Cortex of kidney (tissue), 1 donor: ENCODE measurements at places on chromosomes 1 and 21.

- no peak for DNase-seq
Observed at GRCh38 chr1:222896630-222897526, 82.0 kb downstream of the DISP1 start.

DNA sequence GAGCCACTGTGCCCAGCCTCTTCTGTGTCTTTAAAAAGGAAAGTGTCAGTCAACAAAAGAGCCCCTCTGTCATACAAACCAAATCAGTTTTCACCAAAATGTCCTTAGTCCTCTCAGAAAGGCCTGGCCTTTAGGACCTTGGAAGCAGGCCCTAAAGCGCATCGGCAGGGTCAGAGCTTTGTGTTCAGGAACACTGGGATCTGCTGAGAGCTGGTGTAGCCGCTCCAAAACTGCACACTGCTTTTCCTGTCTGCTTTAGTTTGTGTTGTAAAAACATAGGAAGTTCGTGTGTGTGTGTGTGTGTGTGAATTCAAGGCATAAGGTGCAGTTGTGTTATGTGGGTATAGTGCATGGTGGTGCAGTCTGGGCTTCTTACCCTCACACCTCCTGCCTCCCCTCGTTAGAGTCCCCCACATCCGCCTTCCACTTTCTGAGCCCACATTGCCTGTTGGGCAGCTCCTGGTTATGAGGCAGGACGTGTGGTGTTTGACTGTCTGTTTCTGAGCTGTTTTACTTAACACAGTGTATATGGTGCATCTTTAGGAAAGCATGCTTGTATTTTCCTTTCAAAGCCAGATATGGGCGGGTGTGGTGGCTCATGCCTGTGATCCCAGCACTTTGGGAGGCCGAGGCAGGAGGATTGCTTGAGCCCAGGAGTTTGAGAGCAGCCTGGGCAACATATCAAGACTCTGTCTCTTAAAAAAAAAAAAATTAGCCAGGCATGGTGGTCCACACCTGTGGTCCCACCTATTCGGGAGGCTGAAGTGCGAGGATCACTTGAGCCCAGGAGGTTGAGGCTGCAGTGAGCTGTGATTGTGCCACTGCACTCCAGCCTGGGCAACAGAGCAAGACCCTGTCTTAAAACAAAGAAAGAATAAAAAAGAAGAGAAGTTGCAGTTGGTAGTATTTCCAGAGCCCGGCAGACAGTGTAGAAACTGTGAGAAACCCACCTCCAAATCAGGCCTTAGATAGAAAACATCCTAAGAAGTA, 12.4 kb downstream of the IBA57 start:
- DNase-seq: no peak

GRCh38 chr1:248817065-248817464, 8.7 kb downstream of the SH3BP5L start:
- no peak for DNase-seq

DNA sequence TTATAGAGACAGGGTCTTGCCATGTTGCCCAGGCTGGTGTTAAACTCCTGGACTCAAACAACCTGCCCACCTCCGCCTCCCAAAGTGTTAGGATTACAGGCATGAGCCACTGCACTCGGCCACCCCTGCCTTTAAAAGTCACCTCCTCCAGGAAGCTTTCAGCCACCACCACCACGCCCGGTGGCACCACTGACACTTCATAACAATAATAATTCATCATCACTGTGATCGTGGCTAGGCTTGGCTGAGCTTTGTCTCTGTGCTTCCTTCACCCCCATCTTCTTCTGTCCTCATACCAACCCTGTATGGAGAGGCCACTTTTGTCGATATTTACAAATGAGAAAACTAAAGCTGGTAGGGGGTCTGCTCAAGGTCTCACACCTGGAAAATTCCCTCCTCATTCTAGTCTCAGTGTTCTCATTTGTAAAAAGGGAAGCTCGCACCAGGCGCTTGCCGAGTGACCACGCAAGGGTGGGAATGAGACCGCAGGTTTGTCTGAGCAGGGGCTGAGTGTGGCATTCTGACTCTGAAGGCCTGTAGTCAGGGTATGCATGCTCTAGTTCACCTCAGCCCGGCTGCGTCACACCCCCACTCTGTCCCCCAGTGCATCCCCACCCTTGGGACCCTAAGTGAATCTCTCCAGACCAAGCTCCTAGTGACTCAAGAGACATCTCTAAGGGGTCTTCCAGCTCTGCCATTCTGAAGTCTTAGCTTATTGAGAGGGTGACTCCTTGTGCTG, 12.9 kb upstream of the EPHA2 start:
- DNase-seq: no peak

DNA sequence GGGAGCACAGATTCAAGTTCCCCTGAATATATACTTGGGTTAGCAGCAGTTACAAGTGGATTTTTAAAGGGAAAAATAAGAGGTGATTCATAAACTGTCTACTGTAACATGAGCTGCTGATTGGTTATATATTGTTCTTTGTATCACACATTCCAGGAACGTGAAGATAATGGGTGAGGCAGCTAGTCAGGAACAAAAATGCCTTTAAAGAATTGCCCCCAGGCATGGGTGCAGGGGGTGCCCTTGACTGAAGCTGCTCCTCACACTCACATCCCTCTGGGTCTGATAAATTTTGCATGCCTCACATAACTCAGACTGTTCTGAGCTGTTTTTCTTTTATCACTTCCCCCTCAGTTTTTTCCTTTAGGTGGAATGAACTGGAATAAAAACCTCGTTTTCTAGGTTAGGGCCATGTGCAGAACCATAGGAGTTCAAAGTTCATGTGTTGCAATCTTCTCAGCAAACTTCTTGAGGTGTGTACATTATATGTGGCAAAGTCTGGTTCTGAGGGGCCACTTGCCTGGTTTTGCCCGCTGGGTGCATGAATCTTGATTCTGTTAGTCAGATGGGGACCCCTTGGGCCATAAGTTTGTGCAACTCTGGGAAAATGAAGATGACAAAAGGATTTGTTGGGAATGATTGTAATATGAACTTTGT, 21.1 kb downstream of the TBX19 start:
- DNase-seq: no peak

DNA sequence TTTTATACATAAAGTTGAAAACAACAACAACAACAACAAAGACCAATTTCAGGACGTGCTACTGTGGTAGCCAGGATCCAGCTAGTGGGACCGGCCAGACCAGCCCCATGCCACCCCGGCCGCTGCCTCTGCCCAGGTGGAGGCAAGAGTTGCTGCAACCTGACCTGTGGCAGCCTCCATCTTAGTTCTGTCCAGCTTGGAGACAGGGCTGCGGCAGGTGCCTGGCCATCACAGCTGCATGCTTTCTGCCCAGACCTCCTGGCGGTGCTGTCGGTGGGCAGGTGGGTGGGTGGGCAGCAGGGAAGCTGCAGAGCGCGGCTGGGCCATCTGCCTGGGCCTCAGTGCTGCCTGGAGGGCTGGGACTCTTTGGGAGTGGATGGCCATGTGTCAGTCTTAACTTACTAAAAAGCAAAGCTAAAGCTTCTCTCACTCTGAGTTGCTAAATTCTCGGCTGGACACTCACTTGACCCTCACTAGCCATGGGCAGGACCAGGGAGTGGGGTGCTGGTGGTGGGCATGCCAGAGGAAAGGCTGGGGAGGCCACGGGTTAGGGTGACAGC, 38.6 kb downstream of the KIAA1614 start:
- no peak for DNase-seq

GRCh38 chr1:82391712-82392111, 591.0 kb downstream of the ADGRL2 start:
- no peak for DNase-seq

- DNase-seq: no peak
Observed at GRCh38 chr1:95095833-95096217, 21.3 kb upstream of the TLCD4 start.

DNA sequence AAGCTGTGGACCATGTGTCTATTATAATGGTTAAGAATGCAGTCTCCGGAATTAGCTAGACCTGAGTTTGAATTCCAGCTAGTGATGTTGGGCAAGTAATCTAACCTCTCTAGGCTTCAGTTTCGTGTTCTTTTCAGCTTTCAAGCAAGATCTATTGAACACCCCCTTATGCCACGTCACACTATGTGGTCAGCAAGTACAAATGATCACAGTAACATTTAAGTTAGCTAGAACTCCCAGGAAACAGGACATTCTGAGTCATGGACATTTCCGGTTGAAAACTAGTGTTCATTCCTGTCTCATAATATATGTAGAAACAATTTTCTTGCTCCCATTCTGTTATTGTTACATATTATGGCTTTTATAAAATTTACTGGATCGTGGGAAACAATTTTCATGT, 34.0 kb upstream of the NHLH2 start:
- no peak for DNase-seq

DNA sequence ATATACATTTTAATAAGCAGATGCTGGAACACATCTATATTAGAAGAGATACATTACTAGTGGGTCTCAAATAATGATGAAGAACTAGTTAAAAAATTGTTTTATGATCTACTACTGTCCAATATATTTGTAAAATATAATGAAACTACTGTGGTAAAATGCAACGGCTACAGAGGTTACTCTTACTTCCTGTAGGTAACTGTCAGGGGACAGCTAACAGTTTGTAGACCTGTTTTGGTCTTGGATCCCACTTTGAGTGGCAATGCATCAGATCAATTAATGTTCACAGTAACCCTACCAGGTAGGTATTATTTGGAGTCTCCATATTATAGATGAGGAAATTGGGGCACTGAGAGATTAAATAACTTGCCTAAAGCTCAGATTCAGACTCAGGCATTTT, 26.7 kb upstream of the MYSM1 start:
- no peak for DNase-seq

DNA sequence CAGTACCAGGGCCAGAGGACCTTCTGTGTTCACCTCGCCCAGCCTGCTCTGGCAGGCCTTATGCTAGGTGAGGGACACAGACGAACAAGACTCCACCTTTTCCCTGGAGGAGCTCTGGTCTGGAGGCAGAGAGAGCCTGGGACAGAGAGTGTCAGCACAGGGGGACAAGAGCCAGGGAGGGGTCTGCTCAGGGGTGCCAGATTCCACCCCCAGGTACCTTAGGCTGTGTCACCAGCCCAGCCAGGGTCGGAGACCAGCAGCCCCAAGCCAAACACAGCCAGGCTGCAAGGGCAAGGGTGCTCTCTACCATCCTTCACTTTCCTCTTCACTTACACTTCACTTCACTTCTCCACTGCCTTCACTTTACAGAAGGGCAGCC, 4.3 kb upstream of the LRP8 start:
- DNase-seq: no peak

- no peak for DNase-seq
Observed at GRCh38 chr1:33683913-33684312, 180.0 kb upstream of the HMGB4 start.

DNA sequence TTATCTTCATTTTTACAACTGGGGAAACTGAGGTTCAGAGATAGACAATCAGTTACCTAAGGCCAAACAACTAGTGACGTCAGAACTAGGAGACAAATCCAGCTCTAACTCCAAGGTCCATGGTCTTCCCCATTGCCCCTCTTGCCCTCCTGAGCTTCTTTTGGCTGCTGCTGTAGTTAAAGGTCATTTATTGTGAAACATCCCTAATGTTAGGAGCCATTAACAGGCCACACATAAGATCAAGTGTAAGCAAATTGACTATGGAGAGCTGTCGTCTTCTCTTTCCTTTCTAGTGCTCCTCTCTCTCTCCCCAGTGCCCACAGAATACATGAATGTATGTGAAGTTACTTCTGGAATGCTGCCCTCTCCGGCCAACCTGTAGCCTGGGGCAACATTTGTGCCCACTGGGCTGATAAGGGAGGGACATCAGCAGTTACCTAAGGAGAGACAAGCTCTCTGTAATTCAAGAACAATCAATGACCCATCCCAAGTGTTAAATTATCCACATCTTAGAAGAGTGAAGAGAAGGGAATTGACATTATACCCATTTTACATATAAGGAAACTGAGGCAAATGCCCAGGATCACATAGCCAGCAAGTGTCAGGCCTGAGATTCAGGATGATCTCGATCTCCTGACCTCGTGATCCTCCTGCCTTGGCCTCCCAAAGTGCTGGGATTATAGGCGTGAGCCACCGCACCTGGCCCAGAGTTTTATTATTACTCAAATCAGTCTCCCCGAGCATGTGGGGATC, 40.1 kb downstream of the PTAFR start:
- DNase-seq: no peak

DNA sequence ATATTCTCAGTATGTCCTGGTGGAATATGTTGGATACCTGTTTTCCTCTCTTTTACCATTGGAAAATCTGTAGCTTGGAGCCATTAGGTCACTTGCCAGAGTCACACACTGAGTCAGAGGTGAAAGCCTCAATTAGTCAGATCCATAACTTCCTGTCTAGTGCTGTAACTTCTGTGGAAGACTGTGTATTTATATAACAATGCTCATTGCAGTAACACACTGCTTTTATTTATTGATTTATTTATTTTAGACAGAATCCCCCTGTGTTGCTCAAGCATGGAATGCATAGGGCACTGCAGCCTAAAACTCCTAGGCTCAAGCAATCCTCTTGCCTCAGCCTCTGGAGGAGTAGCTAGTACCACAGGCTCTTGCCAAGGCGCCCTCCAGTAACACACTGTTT, 1.3 kb upstream of the DOCK7 start:
- DNase-seq: no peak

DNA sequence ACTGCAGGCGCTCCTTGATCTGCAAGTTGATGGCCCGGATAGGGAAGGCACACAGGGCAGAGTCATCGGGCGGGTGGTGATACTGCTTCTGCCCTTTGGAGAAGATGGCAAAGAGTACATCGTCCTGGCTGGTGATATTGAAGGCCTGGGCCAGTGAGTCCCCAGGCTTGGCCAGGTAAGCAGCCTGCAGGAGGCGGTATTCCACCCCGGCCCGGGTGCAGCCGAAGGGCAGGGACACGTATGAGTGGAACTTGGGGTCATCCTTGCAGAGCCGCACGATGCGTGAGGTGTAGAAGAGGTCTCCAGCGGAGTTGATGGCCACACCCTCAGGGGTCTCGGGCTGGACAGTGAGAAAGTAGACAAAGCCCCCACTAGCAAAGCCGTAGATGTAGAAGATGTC, 27.4 kb downstream of the PLXNA2 start:
- no peak for DNase-seq

GRCh38 chr1:233625510-233625981, 11.6 kb downstream of the KCNK1 start:
- no peak for DNase-seq
